ENCODE measurements at places on chromosomes 1 and 21.

DNA sequence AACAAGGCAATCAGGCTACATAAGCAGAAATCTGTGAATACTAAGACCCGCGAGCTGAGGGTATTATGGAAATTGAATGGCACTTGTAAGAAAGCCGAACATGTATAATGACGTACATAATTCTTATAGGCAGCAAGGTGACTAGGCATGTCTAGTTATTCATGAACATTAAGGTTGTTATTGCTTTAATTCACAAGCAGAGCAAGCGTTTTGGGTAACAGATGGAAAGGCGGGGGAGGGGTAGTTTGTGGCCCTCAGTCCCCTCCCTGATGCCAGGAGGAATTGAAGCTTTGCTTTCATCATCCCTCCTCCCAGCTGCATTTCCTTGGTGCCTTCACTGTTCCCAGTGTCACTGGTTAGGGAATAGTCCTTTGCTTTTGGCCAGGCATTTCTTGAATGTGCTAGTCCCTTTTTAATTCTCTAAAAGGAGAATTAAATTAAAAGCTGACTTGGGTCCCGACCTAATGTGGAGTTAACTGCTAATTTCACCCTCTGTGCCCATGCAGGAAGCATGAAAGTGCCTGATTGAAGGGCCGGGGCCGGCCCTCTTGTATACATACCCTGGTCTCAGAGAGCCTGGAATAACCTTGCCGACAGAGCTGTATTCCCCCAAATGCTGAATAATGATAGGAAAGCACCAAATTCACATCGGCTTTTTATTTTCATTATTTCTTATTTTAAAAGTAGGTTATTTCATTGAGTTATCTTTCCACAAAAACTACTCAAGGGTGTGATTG, 42.5 kb downstream of the RYR2 start:
- DNase-seq = peak; percentile 14

GRCh38 chr1:1556505-1556904, 16.1 kb upstream of the TMEM240 start:
- no peak for DNase-seq

- no peak for DNase-seq
Measured at GRCh38 chr1:190067592-190067991, 410.1 kb downstream of the BRINP3 start.

DNA sequence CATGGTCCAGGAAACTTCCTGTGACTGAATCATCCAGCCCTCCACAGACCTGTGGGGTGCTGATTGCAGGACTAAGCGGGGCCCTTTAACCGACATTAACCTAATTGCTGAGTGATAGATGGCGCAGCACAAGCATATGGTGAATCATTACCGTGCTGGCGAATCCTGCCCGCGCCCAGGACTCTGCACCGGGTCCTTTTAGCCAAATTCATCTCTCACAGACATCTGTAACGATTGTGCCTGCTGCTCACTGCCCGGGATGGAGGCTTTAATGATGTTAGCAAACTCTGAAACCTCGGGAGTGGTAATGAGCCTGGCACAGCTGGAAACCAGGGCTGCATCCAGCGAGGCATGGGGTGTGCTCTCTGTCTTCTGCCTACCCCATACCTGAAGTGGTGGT, 147.3 kb upstream of the CD34 start:
- peak; percentile 74 for DNase-seq
